ENCODE measurements at places on chromosomes 1 and 21.

DNA sequence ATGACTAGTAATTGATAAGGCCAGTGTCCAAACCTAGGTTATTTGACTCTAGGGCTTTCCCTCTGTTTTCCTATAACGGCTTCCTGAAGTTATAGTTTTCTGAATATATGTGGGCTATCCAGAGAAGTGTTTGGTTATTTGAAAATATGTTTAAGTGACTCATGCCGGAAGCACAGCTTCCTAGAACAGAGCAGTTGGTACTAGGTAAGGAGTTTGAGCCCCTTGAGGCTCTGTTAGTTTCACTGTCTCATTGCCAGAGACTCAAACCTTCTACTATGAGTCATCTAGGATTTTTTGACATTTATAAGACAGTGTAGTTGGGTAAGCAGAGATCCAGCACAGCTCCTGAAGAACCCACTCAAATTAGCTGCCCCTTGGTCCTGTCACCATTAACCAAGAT lies 27.1 kb upstream of the LEPR start:
- no peak for DNase-seq

- no peak for DNase-seq
Measured at GRCh38 chr1:50368179-50369007, 54.9 kb downstream of the DMRTA2 start.

DNA sequence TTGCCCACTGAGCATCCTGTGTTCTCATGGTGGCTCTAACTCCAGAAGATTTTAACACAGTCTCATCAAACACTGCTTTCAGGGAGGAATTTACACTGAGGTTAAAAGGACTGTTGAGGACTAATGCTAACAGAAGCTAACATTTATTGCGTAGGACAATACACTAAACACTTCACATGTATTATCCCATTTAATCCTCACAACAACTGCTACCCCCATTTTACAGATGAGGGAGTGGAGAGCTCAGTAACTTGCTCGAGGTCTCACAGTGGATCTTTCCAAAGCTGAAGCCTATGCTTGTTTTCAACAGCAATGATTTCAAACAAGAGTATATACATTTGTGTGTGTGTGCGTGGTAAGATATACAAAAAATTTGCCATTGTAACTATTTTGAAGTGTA lies 13.9 kb downstream of the ATF3 start:
- DNase-seq: no peak

- DNase-seq: no peak
Measured at GRCh38 chr1:212853658-212854057, 4.4 kb upstream of the FLVCR1 start.

DNA sequence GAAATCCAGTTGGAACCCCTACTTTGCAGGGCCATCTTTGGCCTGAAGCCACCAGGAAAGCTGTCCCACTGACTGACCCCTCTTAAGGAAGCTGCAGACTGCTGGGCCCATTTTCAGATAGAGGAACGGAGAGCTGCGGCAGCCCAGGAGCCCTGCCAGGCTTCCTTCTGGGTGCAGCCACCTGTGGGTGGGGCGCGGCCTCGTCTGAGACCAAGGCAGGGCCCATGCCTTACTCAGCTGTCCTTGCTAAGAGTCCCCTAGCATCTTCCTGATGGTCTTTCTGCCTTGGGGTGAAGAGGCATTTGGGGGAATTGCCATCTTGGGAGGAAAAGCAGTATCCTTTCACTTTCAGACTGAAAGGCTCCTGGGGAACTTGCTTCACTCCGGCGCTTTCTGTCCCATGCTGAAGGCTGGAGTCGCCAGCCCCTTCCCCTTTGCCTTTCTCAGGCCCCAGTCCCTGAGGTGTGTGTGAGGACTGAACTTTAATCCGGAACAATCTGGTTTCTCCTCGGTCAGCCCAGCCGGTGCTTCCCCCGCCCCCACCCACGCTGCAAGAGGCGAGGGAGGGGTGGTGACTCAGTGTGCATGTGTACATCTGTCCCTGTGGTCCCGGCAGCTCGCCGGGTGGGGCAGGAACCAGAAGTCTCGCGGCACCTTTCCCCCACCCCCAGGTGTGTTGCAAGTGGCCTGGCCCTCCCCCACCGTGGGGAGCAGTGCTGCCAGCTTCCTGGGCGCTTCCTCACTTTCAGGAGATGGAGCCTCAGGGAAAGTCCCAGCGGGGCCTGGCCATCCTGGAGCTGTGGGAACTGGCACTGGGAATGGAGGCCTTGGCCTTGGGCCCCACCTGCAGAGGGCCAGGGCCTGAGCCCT lies 5.1 kb downstream of the ZC3H12A start:
- no peak for DNase-seq

DNA sequence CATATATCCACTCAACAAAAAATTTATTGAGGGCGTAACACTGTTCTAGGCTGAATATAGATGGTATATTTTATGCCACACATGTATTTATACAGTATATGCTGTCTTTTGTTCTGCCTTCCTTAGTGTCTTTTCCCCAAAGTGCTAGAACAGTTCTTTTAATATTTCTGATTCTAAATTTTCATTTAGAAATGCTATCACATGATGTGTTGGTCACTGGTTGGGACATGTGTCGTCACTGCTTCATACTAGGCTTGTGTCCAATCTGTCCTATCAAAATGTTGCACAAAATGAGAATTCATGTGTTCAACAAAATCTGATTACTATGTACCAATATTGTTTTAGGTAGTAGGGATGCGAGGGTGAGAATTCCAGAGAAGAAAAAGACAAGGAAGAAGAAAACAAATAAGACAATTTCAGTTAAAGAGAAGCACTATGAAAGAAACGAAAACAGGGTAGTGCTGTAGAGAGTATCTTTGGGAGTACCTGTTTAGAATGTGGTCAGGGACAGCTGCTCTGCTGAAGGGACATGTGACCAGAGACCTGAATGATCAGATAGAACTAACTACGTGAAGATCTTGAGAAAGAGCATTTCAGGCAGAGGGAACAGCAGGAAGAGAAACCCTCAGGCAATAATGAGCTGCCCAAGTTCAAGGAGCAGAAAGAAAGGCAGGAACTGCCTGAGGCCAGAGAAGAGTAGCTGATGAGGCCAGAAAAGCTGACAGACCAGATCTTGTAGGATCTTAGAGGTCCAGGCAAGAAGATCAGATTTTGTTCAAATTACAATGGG lies 1.3 kb downstream of the KMO start:
- DNase-seq: no peak

DNA sequence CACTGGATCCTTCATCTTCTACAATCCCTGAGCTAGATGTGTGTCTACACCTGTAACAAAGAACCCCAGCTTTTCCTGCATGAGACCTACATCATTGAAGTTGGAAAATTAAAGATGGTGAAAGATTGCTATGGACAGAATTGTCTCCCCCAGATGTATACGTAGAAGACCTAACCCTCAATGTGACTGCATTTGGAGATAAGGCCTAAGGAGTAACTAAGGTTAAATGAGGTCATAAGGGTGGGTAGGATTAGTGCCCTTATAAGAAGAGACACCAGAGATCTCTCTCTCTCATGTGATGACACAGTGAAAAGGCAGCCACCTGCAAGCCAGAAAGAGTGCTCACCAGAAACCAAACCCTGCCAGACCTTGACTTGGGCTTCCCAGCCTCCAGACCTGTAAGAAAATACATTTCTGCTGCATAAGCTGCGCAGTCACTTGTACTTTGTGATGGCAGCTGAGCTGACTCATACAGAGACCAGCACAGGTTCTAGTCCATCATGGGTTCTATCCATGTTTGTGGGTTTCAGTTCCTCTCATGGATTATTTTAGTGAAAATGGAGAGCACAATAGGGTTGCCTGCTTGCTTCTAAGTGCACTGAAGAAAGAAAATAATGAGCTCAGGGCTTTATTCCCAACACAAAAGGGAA lies 180.8 kb downstream of the TPR start:
- DNase-seq: no peak

DNA sequence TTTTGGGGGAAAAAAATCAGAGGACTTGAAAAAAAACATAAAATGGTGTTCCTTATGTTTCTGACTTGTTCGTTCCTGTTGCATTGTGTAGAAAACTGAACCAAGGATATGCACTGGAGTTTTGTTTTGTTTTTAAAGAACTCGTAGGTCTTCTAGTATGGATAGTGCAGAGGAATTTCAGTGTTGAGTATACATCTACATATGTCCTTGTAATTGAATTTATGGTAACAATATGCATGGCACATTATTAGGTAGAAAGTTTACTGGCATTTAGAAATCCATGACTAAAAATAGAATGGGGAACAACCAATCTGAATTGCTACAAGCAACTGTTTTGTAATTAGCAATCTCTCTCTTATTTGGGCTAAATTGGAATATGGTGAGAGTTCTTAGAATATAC lies 188.3 kb upstream of the ZRANB2 start:
- no peak for DNase-seq

GRCh38 chr1:202585590-202585933 lies 124.7 kb downstream of the SYT2 start:
- no peak for DNase-seq

DNA sequence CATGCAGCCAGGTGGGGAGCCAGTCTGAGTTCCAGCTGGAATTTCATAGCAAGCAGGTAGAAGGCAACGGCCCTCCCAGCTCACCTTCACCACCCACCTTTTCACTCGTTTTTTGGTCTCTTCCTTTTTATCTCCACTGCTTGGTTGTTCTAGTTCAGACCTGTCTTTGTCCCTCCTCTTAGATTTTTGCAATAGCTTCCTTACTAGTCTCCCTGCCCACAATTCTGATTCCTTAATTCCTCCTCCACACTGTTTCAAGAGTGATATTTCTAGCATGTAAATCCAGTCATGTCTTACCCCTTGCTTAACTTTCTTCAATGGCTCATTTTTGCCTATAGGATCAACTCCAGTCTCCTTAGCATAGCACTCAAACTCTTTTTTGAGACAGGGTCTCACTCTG lies 119.6 kb downstream of the TMEM53 start:
- DNase-seq: no peak

GRCh38 chr1:59141267-59141863 lies 155.5 kb upstream of the FGGY start:
- DNase-seq: no peak

DNA sequence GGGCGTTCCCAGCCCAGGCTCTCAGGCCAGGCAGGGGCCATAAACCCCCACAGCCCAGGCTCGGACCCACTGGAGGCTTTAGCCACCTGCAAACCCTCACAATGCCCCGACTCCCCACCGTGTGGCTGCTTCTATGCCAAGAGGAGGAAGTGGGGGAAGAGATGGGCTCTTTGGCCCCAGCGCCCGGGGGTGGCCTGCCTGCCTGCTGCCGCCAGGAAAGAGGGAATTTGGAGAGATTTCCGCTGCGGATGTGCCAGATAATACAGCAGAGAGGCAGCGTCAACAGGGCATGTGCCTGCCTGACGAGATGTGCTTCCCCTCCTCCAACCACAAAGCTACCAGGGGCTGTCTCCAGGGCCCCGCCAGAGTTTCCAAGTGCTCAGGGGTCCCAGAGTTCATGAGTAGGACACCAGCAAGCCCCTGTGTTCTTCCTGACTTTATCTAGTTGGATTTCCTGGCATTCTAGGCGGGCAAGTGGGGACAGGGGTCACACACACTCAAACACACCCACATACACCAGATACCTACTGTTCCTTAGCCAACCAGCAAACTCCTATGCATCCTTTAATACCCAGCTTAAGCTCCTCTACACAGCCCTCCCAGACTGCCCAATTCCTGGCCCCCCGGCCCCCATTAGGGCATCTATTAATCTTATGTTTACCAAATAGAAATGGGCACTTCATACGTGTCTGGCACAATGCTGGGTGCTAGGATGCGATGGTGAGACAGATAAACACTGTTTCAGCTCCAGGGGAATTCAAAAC lies 14.1 kb downstream of the EPHA2 start:
- no peak for DNase-seq

GRCh38 chr1:47569681-47570470 lies 132.0 kb downstream of the FOXD2 start:
- no peak for DNase-seq
